ENCODE measurements at places on chromosomes 13 and 19.

- no peak for DNase-seq
Measured at GRCh38 chr13:28473044-28473443, 21.9 kb downstream of the FLT1 start.

DNA sequence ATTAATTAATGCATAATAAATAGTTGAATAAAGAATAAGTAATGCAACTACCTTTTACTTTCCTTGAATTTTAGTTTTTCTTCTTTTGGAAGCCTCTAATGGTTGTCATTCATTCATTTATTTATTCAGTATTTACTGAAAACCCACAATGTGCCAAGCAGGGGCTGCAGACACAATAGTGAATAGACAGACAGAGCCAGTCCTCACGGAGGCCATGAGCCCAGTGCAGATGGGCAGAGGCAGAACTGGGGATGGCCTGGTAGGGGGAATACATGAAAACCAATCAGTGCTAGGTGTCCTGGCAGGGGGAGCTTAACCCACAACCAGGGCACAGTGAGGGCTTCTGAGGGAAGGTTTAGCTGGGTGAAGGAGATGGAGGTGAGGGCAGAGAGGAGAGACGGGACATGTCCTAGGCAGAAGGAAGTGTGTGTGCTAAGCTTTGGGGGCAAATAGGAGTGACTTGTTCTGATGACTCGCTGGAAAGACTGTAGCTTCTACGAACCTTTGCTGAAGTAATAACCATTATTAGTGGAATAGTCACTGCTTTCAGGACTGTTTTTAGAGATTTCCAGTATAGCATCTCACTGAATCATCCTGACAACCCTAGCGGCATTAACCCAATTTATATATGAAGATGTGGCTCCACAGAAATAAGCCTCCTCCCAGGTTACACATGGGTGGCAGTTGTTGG lies 55.9 kb downstream of the ERCC5 start:
- no peak for DNase-seq

DNA sequence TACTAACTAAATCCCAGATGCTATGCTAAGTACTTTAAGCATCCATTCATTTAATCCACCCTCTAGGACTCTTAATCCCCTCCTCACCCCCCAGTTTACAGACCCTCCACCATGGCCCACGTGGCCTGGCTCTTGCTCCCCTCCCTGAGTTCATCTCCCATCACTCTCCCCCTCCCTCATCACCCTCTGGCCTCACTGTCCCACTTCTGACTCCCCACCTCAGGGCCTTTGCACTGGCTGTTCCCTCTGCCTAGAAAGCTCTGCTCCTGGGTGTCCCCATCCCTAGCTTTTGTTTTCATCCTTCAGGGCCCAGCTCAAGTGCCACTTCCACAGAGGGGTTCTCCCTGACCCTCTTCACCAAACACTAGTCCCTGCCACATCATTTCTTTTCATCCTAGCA lies 4.2 kb downstream of the B9D2 start:
- no peak for DNase-seq

GRCh38 chr19:4067396-4068046 lies 822 bp upstream of the ZBTB7A start:
- DNase-seq, result no peak

DNA sequence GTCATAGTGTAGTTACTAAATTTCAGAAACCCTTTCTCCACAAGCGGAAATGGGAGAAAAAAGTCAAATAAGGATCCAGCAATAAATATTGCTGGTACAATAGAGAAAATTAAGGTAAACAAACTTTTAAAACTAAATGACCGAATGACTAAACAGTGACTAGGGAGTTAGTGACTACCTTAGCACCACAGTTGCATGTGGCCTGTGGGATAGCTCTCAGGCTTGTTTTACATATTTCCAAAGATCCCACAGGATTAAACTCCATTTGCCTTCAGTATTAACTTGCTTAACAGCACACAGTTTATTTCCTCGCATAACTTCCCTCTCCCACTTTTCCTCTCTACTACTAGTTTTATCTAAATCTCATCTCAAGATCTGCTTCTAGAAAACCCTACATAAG lies 824.3 kb upstream of the KLHL1 start:
- no peak for DNase-seq

DNA sequence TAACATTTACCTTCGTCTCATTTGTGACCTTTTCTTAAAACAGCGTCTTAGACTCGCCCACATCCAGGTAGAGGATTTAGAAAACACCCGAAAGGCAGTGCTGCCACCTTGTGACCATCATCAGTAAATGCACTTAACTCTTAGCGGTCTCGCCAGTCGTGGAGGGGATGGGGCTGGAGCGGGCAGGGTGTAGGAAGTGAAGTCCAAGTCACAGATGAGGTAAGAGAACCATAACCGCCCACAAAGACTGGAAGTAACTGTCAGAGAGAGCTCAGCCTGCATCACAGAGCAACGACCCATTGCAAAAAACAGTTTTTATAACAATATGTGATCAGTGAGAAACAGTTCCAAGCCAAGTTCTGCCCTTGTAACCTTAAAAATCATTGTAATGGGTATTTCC lies 10.7 kb upstream of the CEACAM3 start:
- peak; percentile 63 for DNase-seq

- DNase-seq, result no peak
Measured at GRCh38 chr13:24706886-24707585, 26.8 kb downstream of the ATP12A start.

- no peak for DNase-seq
Measured at GRCh38 chr13:91567485-91568207, 169.2 kb downstream of the GPC5 start.

GRCh38 chr19:19816679-19817078 lies 4.9 kb downstream of the ZNF506 start:
- no peak for DNase-seq

GRCh38 chr13:23321535-23322241 lies 111.8 kb downstream of the SACS start:
- peak; percentile 94 for DNase-seq

GRCh38 chr13:92991692-92992091 lies 234.9 kb upstream of the GPC6 start:
- no peak for DNase-seq

GRCh38 chr13:109151696-109152095 lies 522.3 kb downstream of the MYO16 start:
- no peak for DNase-seq

DNA sequence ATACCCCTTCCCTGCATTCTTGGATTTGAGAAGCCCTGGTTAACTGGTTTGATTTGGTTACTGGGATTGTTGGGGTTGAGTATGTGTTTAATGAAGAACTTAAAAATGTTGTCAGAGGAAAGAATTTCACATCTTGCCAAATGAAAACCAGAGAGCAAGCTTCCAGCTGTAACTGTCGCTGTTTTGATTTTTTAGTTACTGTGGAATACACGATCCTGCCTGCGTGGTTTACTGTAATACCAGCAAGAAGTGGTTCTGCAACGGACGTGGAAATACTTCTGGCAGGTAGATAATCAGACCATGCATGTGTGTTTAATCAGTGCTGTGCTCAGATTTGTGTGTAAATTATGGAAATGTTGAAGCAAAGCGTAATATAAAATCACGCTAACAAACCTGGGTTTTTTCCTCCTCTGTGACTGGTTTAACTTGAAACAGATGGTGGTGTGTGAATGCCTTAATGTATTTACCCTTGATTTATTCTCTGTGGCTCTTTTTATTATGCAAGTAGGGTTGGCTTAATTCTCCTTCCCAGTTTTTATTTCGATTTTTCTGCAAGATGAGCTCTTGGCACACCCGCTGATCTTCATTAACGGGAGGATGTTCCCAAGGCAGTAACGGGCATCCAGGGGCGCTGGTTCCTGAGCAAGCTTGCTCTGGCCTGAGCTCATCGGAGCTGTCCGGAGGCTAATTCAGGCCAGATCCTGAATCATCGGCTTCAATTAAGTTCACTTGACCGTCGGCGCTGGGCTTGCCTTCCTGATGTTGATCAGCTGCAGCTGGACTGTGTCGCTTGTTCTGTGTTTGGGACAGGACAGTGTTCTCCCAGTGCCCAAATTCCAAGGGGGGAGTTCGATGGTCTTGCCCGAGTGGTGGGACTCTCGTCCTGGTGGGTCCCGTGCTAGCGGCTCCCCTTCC lies 16.0 kb downstream of the UPF1 start:
- no peak for DNase-seq

GRCh38 chr13:47237571-47237970 lies 340.7 kb upstream of the HTR2A start:
- DNase-seq, result no peak

DNA sequence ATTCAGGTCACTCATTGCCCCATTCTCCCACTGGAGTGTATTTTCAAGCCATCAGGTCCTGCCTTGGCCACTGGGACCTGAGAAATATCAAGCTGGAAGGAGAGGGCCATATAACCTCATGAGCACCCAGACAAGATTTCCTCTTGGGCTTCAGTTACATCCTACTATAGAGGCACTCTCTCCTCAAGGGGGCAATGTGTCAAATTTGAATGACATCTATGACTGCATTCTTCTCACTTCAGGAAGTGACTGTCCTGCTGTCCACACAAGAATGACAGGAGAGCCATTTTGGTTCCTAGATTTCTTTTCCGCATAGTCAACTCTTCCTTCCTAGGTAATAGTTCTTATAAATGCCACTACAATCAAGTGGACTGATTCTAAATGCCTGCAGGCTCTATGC lies 416.2 kb downstream of the DIAPH3 start:
- peak; percentile 19 for DNase-seq

- DNase-seq, result no peak
Measured at GRCh38 chr13:28031896-28032288, 43.4 kb upstream of the URAD start.

- DNase-seq, result no peak
Measured at GRCh38 chr19:45753548-45753947, 15.5 kb downstream of the SIX5 start.
